ENCODE measurements at places on chromosomes 4 and X. TPM values are rescaled to one million over a fixed set of nuclear protein-coding genes. Genes with fewer than 3 reads are reported as not detected.

DNA sequence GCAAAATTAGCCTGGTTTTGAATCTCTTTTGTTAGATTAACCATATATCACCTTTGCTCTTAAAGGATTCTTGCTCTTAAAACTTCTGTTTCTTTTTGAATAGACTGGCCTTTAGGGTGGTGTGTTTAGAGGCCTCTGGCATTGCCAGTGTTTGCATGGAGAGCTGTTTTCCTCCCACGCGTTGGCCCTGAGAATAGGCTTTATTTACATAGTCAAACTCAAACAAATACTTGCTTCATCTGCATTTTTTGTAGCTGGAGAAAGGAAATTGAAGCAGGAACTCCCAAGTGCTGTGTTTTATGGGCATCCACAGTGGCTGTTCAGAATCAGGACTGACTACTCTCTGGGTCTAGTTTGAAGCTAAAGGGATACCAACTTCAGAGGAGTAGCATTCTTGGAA, 2.7 kb downstream of the SHROOM2 start:
- DNase-seq, result no peak

- no peak for DNase-seq
Measured at GRCh38 chrX:6679988-6680387, 145.1 kb upstream of the VCX3A start.

- DNase-seq, result no peak
Measured at GRCh38 chr4:26909369-26909768, 48.7 kb downstream of the STIM2 start.

DNA sequence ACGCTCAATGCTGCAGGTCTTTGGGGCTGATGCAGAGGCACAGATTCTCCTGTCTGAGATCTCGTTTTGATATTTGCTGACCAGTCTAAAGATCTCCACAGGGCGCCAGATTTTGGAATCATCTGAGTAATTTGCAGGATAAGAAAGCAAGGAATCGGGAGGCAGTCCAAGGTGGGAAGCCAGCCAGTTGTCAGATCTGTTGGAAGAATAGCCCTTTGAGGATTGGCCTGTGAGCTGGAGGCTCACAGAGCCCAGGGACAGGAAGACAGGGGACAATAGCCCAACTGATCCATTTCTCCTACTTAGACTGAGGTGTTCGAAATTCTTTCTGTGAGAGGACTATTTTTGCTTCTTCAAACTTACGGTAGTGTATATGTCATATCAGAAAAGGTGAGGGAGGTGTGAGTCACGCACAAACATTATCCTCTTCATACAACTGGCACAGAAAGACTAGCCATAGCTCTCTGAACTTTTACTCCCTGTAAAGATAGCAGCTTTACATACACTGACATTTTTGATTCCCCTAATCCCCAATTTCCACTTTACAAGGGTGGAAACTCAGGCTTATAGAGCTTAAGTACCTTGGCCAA, 8.8 kb downstream of the DIPK2B start:
- DNase-seq, result no peak

DNA sequence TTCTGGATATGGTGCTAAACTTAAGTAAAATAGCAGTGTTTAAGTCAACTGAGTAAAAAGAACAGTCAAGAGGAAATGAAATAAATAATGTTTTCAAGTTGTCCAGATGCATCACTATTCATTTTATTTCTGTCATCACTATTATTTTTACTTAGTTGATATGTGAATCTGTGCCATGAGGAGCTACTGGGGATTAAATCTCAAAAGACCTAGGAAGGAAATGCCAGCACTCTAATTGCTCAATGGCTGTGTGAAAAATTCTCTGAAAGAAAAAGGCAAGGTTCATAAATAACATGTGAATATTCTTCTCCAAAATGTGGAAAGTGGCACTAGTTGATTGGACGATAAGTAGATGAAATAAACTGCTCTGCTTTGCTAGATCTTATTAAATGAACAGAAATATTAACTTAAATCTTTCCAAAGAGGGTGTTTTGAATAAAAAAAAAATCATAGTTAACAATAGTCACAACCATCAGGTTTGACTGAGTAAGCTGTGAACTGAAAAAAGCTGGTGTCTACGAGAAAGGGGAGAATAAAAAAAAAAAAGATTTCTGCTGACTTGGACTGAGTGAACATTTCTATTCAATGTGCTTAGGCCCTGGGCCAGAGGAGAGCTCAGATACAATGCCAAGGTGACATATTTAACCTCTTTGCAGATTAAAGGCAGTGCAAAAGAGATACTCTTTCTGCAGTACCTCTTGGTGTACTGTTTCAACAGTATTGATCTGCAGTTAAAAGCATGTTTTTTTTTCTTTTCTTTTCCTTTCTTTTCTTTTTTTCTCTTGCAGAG, 1.6 kb downstream of the SPARCL1 start:
- DNase-seq, result no peak

GRCh38 chrX:121010218-121010617, 24.7 kb upstream of the CT47A1 start:
- DNase-seq, result no peak

The DCHS2 gene
- total RNA-seq, result not detected

GRCh38 chrX:151695583-151696340, 504 bp downstream of the PRRG3 start:
- no peak for DNase-seq

DNA sequence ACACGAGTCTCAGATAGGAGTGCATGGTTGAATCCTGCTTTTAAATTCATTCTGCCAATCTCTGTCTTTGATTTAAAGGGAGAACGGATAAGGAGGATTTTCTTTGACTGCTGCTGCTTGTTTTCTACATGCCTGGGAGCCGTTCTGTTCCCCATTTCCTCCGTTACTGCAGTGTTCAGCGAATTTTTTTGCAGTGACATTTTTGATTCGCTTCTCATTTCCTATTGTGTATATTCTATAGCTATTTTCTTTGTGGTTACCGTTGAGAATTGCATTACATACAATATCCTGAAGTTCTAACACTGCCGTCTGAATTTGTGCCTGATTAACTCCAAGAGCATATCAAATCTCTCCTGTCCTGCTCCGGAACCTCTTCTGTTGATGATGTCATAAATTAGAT, 14.8 kb upstream of the MAEA start:
- DNase-seq, result no peak

The FGF13 gene
- total RNA-seq, result not detected
